ENCODE measurements at places on chromosomes 4 and X. TPM values are rescaled to one million over a fixed set of nuclear protein-coding genes. Genes with fewer than 3 reads are reported as not detected.
A peak's percentile ranks its signal among the peaks of the same experiment; 100 is the strongest.

- no peaks in the 10 kb centered on the region for H3K4me1 ChIP-seq
- no peak for DNase-seq
- no peaks in the 10 kb centered on the region for H3K36me3 ChIP-seq
These were observed at the start of gene UNC5C for GRCh38 chr4:95548738-95549245. Gene UNC5C, minus strand, starts transcription at chr4:95548973.

CT45A2 gene
- total RNA-seq: not detected

SLC49A3 gene
- total RNA-seq: under 0.01 TPM

GRCh38 chrX:10512258-10512657 is 108.1 kb downstream of the MID1 start:
- no peaks in the 10 kb centered on the region for H3K27me3 ChIP-seq
- no peak overlapping the region for H3K27ac ChIP-seq
- no peaks in the 10 kb centered on the region for H3K36me3 ChIP-seq

GRCh38 chr4:77950203-77950602 is 87.6 kb downstream of the MRPL1 start:
- DNase-seq: no peak
- H3K36me3 ChIP-seq: peaks cover 2% of the 10 kb centered on the region

PAGE2B gene
- not detected for total RNA-seq

DNA sequence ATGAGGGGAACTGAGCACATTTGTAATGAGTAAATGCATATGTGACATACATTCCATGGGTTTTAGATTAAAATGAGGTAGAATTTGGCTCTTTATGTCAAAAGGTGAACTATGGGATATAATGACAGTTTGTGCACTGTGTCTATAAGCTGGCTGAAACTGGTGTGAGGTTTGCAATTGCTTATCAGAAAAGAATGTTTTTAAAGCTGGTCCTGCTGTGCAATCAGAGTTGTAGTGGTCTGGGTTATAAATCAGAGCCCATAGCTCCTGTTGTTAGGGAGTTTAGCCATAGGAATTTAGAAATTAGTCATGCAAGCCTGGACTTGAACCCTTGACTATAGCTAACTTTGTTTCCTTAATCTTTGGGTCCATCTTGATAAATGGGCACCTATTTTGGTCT is 23.1 kb upstream of the GATB start:
- DNase-seq: no peak
- H3K4me3 ChIP-seq: no peak overlapping the region
- H3K27ac ChIP-seq: no peak overlapping the region
- peaks cover 13% of the 10 kb centered on the region for H3K27me3 ChIP-seq
- no peaks in the 10 kb centered on the region for H3K36me3 ChIP-seq
- H3K4me1 ChIP-seq: no peaks in the 10 kb centered on the region

DNA sequence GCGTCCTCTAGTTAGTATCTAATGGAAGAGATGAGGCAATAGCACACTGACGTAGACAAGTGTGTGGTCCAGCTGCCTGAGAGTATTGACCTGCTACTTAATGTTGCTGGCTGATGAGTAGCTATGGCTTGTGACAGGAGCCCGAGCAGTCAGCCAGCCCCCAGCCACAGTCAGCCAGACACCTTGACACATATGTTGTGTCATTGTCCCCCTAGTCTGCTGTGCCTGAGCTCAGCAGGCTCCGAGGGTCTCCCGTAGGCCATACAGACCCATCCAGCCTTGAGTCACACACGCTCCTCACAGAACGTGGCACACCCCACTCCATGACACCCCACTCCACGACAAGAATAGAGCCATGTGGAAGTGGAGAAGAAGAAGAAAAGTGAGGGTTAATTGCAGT is 362.1 kb downstream of the UNC5C start:
- H3K27ac ChIP-seq: no peak overlapping the region
- no peaks in the 10 kb centered on the region for H3K27me3 ChIP-seq
- H3K36me3 ChIP-seq: no peaks in the 10 kb centered on the region

DNA sequence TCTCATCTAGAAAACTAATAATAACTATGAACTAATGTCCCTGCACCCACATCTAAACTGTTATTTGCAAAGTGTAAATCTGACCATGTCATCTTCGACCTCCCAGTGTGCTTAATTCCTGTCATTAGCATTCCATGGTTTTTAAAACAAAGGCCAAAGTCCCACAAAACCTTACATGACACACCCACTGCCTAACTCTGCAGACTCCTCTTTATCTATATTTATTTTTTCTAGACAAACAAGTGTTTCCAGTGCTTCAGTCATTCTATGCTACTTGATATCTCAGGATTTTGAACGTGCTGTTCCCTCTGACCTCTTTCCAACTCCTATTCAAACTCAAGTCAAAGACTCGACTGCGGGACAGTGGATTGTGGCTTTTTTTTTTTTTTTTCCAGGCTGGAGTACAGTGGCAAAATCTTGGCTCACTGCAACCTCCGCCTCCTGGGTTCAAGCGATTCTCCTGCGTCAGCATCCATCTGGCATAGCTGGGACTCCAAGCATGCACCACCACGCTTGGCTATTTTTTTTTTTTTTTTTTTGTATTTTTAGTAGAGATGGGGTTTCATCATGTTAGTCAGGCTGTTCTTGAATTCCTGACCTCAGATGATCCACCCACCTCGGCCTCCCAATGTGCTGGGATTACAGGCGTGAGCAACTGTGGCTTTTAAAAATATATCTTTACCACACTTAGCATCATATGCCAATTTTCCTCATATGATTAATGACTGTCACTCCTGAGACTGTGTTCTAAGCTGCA is 1511.0 kb downstream of the ARAP2 start:
- no peak overlapping the region for H3K4me3 ChIP-seq
- H3K27ac ChIP-seq: no peak overlapping the region
- no peaks in the 10 kb centered on the region for H3K36me3 ChIP-seq
- no peak for DNase-seq

INTU gene
- 12.5 TPM for total RNA-seq

DNA sequence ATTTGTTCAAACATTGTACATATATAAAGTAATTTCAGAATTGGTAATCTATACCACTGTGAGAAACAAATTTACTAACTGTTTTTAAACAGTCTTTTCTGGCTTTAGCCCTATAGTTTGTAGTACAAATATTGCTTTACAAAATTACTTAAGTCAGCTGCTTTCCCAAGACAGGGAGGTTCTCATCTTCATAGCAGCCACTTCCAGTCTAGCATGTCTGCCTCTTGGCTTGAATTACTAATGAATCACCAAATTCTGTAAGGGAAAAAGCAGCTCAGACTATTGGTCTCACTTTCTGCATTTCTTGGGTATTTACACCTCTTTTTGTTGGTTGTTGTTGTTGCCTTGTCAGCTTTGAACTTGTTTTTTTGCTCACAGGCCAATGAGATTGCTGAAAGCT is 187.2 kb downstream of the NPFFR2 start:
- no peaks in the 10 kb centered on the region for H3K36me3 ChIP-seq
- no peak overlapping the region for H3K4me3 ChIP-seq
- no peak overlapping the region for H3K27ac ChIP-seq
- H3K27me3 ChIP-seq: no peaks in the 10 kb centered on the region

NXF3 gene
- not detected for total RNA-seq

DNA sequence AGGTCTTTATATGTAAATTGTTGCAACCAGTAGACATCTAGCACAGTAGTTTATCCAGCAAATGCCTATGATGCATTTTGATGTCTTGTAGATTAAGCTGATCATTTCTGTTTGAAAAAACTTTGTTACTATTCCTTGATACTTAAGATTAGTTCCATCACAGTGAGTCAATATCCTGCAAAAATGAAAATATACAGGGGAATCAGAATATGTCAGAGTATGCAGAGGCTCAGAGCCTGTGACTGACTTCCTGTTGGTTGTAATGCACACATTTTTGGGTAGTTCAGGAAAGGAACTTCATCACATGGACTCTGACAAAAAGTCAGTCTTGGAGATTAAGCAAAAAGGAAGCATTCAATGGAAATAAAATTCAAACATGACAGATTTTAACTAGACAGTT is 815.5 kb downstream of the FAT4 start:
- DNase-seq: peak; percentile 52
- no peaks in the 10 kb centered on the region for H3K4me1 ChIP-seq
- H3K36me3 ChIP-seq: no peaks in the 10 kb centered on the region
- H3K27me3 ChIP-seq: no peaks in the 10 kb centered on the region

DNA sequence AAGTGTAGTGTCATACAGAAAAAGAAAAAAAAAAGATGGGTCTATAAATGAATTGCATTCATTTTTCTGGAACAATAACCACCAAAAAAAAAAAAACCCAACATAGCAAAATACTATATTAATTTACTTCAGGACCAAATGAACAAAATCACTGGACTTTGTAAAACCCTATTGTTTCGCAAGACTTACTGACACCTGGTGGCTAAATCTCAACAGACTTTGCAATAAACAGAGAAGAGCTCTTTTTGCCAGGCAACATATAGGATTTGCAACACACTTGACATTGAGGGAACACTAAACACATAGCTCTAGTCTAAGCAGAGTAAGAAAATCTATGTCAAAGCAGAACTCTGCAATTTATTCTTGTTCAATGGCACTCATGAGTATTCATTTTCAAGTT is 990.2 kb downstream of the STPG2 start:
- H3K27me3 ChIP-seq: no peaks in the 10 kb centered on the region
- no peaks in the 10 kb centered on the region for H3K4me1 ChIP-seq
- DNase-seq: no peak
- H3K27ac ChIP-seq: no peak overlapping the region
- H3K36me3 ChIP-seq: no peaks in the 10 kb centered on the region

GRCh38 chrX:124373348-124373747 is 27.0 kb downstream of the SH2D1A start:
- H3K27me3 ChIP-seq: no peaks in the 10 kb centered on the region
- no peak for DNase-seq
- H3K4me1 ChIP-seq: no peaks in the 10 kb centered on the region
- H3K4me3 ChIP-seq: no peak overlapping the region

LAGE3 gene
- total RNA-seq: 3.6 TPM

NRK gene
- 3.6 TPM for total RNA-seq

DNA sequence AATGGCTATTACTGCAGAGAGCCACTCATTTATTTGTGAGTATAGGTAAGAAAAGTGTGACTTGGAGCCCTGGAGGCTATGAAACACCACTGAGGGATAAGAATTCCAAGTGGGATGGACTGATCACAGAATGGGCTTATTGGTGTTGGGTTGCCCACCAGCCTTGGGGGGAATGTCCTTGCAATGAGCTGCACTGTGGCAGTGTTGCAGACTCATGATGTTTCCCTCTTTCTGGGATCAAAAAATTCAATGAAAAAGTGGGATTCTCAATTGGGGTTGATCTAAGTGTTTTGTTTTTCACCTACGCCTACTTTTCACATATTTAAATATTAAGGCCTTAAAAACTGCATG is 1024.5 kb upstream of the PCDH10 start:
- no peaks in the 10 kb centered on the region for H3K4me1 ChIP-seq
- H3K4me3 ChIP-seq: no peak overlapping the region
- no peaks in the 10 kb centered on the region for H3K27me3 ChIP-seq
- DNase-seq: no peak

DNA sequence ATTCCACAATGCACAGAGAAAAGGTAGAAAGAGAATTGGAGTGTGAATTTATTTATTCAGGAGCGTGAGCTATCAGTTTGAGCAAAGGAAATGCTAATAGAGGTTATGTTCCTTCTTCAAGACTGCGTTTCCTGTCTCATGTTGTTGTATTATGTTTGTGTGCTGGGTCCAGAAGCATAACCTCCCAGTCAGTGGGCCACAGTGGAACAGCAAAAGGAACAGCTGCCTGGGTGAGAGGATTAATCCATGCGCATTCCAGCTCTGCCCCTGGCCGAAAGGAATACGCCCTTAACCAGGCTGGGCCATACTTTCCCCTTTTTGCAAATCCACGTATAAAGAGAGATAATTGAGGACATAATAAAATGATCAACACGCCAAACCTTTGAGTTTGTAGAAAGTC is 32.4 kb upstream of the ARX start:
- H3K4me3 ChIP-seq: no peak overlapping the region
- no peaks in the 10 kb centered on the region for H3K4me1 ChIP-seq
- H3K27ac ChIP-seq: no peak overlapping the region
- no peaks in the 10 kb centered on the region for H3K27me3 ChIP-seq
- no peaks in the 10 kb centered on the region for H3K36me3 ChIP-seq

- H3K27ac ChIP-seq: no peak overlapping the region
- no peak for DNase-seq
- no peaks in the 10 kb centered on the region for H3K36me3 ChIP-seq
- no peaks in the 10 kb centered on the region for H3K27me3 ChIP-seq
- no peak overlapping the region for H3K4me3 ChIP-seq
These were observed 97.4 kb downstream of the SHOX start for GRCh38 chrX:727738-728621.

DNA sequence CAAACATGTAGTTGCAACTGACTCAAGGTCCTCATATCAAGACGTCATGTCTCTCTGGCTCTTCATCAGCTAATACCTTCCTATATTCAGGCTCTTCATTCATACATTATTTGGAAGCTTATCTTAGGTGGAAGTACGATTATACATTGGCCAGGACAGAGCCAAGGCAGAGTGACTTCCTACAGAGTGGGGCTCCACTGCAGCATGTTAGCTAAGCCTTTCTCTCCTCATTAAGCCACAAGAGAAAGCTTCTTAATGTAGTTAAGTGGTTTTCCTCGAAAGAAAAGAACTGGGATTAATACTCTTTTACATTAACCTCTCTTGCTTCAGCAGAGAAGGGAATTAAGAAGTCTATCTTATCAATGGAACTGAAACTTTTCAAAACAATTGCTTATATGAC is 15.0 kb downstream of the C4orf33 start:
- no peak overlapping the region for H3K27ac ChIP-seq
- no peaks in the 10 kb centered on the region for H3K36me3 ChIP-seq
- no peak overlapping the region for H3K4me3 ChIP-seq
- DNase-seq: no peak
- H3K4me1 ChIP-seq: no peaks in the 10 kb centered on the region
- no peaks in the 10 kb centered on the region for H3K27me3 ChIP-seq

GRCh38 chrX:130902446-130902782 is 595 bp downstream of the ENOX2 start:
- DNase-seq: no peak
- peak overlapping the region; percentile 68 for H3K4me3 ChIP-seq
- H3K4me1 ChIP-seq: no peaks in the 10 kb centered on the region
- H3K36me3 ChIP-seq: no peaks in the 10 kb centered on the region
- peak overlapping the region; percentile 60 for H3K27ac ChIP-seq

GRCh38 chr4:64727960-64728359 is 318.7 kb upstream of the TECRL start:
- H3K27me3 ChIP-seq: no peaks in the 10 kb centered on the region
- no peaks in the 10 kb centered on the region for H3K4me1 ChIP-seq
- no peaks in the 10 kb centered on the region for H3K36me3 ChIP-seq
- no peak overlapping the region for H3K4me3 ChIP-seq

DNA sequence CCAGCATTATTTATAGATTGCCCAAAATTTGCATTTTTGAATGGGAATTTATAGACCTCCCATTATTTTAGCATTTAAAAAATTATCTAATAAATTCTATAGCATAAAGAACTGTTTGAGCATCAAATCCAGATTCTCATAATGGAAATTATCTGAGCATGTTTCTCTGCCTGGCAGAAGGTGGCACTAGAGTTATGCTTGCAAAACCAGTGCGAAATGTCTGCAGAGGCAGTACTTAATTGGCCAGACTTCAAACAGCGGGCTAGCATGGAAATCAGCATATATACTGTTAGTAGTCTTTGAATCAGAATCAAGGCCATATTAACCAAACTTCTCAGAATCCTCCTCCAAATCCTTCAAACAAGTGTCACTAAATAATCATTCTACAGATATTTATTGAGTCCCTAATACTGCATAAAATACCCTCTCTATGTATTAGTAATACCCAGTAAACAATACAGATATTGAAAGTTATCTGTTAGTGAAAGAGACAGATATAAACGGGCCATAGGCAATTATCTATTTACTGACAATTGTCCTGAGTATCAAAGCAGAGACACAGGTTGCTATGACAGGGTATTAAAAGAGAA is 78.7 kb upstream of the DCLK2 start:
- peaks cover 14% of the 10 kb centered on the region for H3K4me1 ChIP-seq
- no peaks in the 10 kb centered on the region for H3K36me3 ChIP-seq
- no peaks in the 10 kb centered on the region for H3K27me3 ChIP-seq
- peak; percentile 87 for DNase-seq
- H3K27ac ChIP-seq: no peak overlapping the region
- no peak overlapping the region for H3K4me3 ChIP-seq

IL21 gene
- not detected for total RNA-seq

TMEM154 gene
- total RNA-seq: 0.18 TPM

Data from IMR-90 (cell line).